Nephron progenitor cell (in vitro differentiated cells): ENCODE measurements at places on chromosomes 12 and 14.
A peak's percentile ranks its signal among the peaks of the same experiment; 100 is the strongest.

GRCh38 chr14:90760591-90761316 lies 55.5 kb downstream of the TTC7B start:
- H3K4me1 ChIP-seq: peaks cover 8% of the 10 kb centered on the region
- peaks cover 31% of the 10 kb centered on the region for H3K36me3 ChIP-seq
- DNase-seq: no peak
- H3K27ac ChIP-seq: no peak overlapping the region
- H3K4me3 ChIP-seq: no peak overlapping the region
- peaks cover 27% of the 10 kb centered on the region for H3K27me3 ChIP-seq

DNA sequence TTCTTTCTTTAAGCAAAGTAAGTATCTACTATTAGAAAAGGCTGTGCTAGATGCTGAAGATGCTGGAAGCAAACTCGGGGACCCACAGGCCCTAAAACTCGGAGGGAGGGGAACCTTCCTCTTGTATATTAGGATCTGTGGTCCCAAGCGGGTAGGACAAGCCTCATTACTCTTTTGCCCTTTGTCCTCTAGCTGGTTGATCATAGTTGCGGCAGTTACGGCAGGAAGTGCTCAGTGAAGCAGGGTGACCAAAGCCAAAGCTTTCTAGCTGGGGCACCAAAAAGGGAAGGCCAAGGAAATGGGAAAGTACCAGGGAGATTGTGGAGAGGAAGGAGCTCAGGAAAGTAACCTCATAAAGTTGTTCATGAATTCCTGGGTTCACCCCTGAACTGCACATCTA lies 76.3 kb downstream of the SCFD1 start:
- H3K4me1 ChIP-seq: peaks cover 18% of the 10 kb centered on the region
- peak overlapping the region; percentile 82 for H3K27ac ChIP-seq
- no peak for DNase-seq
- H3K4me3 ChIP-seq: no peak overlapping the region

GRCh38 chr14:75254901-75255584 lies 23.6 kb upstream of the FOS start:
- no peak for DNase-seq
- H3K4me3 ChIP-seq: peak overlapping the region; percentile 19
- H3K4me1 ChIP-seq: peaks cover 46% of the 10 kb centered on the region
- H3K27ac ChIP-seq: peak overlapping the region; percentile 80
- H3K27me3 ChIP-seq: peaks cover 6% of the 10 kb centered on the region

GRCh38 chr12:125070661-125071390 lies 5.6 kb downstream of the AACS start:
- no peak overlapping the region for H3K27ac ChIP-seq
- DNase-seq: no peak
- no peaks in the 10 kb centered on the region for H3K27me3 ChIP-seq
- peaks cover 36% of the 10 kb centered on the region for H3K4me1 ChIP-seq

GRCh38 chr14:87008965-87009364 lies 984.0 kb downstream of the GALC start:
- no peaks in the 10 kb centered on the region for H3K36me3 ChIP-seq
- H3K27me3 ChIP-seq: no peaks in the 10 kb centered on the region
- no peaks in the 10 kb centered on the region for H3K4me1 ChIP-seq
- no peak overlapping the region for H3K4me3 ChIP-seq
- no peak overlapping the region for H3K27ac ChIP-seq

DNA sequence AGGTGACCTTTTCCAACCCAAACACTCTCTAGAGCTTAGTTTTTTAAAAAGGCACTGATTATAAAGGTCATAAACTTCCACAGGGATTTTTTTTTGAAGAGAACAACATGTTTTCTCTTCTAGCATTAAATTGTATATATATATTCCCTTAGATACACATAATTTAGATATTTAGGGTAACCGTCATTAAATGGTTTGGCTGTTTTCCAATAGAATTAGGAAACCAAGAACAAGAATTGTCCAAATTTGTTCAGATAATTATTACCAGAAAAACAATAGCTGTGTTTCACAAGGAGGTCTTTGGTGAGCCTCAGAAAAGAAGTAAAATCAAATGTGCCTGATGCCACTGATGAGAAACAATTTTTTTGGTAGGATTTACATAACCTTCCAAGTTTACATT lies 26.9 kb downstream of the LMO3 start:
- DNase-seq: no peak
- peaks cover 4% of the 10 kb centered on the region for H3K4me1 ChIP-seq
- no peak overlapping the region for H3K27ac ChIP-seq
- H3K27me3 ChIP-seq: peaks cover 3% of the 10 kb centered on the region

DNA sequence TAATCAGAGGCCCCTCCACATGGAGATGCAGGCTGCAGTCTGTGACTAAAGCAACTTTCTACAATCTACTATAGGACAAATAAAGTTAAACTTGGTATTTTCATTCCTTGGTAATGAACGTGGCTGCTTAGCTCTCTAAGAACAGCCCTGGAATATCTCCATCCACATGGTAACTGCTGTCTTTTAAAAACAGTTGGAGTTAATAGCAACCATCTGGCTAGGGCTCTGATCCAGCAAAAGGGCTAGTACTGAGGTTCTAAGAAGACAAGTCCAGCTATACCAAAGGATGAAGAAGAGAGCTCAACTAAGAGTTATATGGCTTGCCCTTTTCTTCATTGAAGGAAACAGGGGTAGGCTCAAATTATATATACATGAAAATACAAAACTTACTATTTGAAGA lies 920.1 kb downstream of the FLRT2 start:
- H3K4me1 ChIP-seq: no peaks in the 10 kb centered on the region
- DNase-seq: no peak
- no peak overlapping the region for H3K27ac ChIP-seq

GRCh38 chr12:73057428-73057827 lies 785.3 kb downstream of the TRHDE start:
- no peak for DNase-seq
- H3K4me3 ChIP-seq: no peak overlapping the region
- H3K36me3 ChIP-seq: no peaks in the 10 kb centered on the region
- H3K27ac ChIP-seq: no peak overlapping the region

DNA sequence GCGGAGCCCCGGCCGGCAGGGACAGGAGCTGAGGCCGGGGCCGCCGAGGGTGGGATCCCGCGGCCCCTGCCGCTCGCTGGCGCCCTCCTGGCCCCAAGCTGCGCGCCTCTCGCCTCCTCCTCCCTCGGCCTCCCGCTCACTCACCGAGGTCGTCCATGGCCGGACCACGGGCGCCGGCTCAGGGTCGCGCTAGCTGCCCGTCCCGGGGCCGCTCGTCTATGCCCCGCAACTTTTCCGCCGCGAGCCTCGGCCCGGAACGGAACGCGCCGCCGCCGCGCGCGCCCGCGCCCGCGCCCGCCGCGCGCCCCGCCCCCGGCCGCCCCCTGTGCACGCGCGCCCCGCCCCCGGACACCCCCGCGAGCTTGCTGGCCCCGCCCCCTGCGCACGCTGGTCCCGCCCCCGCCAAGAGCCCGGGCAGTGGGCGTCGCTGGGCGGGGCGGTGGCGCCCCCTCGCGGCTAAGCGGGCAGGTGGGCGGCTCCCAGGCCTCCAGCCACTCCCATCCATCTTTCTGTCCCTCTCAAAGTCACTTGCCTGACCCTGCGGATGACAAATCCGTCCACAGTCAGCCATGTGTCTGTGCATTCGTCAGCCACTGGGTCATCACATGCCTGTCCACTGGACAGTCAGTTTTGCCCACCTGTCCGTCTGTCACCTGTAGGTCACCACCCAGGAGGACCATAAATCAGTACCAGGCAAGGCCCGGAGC lies at the start of gene PXN:
Gene PXN, minus strand, starts transcription at position 258 of the 707 bp plus-strand sequence. Its CDS starts 101 bp downstream, at position 157.
- H3K27ac ChIP-seq: no peak within 1 kb of the TSS
- peaks cover 63% of the 10 kb centered on the region for H3K4me1 ChIP-seq
- DNase-seq: peak; percentile 94
- H3K36me3 ChIP-seq: no peaks in the 10 kb centered on the region
- H3K27me3 ChIP-seq: no peaks in the 10 kb centered on the region
- peak within 1 kb of the TSS; percentile 88 for H3K4me3 ChIP-seq

DNA sequence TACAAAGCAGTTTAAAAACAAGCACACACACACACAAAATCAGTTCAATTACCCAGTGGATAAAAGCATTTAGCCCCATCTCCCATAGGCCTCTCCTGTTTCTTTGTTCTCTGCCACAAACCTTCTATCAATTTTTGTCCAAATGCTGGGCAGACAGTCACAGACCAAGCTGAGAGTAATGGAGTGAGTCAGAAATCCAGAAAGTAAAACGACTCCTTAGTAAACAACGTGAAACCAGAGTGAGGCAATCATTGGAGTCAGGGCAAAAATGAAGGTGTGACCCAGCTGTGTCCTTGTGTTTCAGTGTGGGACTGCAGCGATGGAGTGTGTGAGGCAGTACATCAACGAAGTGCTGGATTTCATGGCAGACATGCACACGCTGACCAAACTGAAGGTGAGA lies 102.0 kb downstream of the PRIMA1 start:
- no peak for DNase-seq
- H3K4me1 ChIP-seq: peaks cover 53% of the 10 kb centered on the region
- peak overlapping the region; percentile 40 for H3K27ac ChIP-seq
- no peak overlapping the region for H3K4me3 ChIP-seq
- H3K36me3 ChIP-seq: no peaks in the 10 kb centered on the region

DNA sequence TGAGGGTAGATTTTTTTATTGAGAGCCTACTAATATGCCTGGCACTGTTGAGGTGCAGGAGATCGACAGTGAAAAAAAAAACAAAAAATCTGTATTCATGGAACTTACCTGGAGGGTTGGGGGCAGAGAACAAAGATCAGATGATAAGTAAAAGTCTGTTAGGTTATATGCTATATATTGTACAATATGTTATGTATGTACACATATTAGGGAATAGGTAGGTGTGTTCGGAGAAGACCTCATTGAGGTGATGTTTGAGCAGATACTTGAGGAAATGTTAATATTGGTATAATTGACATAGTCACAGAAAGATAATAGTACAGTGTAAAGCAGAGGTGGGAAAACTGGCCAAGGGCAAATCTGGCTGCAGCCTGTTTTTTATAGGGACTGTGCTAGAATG lies 5.6 kb downstream of the ARF6 start:
- peaks cover 39% of the 10 kb centered on the region for H3K36me3 ChIP-seq
- H3K27me3 ChIP-seq: no peaks in the 10 kb centered on the region
- H3K27ac ChIP-seq: no peak overlapping the region
- DNase-seq: no peak
- no peak overlapping the region for H3K4me3 ChIP-seq

GRCh38 chr14:68079941-68080697 lies 260.5 kb downstream of the RAD51B start:
- peak overlapping the region; percentile 78 for H3K27ac ChIP-seq
- peaks cover 58% of the 10 kb centered on the region for H3K4me1 ChIP-seq
- no peaks in the 10 kb centered on the region for H3K27me3 ChIP-seq
- no peaks in the 10 kb centered on the region for H3K36me3 ChIP-seq
- DNase-seq: no peak
- no peak overlapping the region for H3K4me3 ChIP-seq

GRCh38 chr12:645563-646071 lies 17.6 kb downstream of the NINJ2 start:
- H3K36me3 ChIP-seq: no peaks in the 10 kb centered on the region
- H3K4me3 ChIP-seq: no peak overlapping the region
- H3K4me1 ChIP-seq: peaks cover 36% of the 10 kb centered on the region
- no peak overlapping the region for H3K27ac ChIP-seq
- no peaks in the 10 kb centered on the region for H3K27me3 ChIP-seq

DNA sequence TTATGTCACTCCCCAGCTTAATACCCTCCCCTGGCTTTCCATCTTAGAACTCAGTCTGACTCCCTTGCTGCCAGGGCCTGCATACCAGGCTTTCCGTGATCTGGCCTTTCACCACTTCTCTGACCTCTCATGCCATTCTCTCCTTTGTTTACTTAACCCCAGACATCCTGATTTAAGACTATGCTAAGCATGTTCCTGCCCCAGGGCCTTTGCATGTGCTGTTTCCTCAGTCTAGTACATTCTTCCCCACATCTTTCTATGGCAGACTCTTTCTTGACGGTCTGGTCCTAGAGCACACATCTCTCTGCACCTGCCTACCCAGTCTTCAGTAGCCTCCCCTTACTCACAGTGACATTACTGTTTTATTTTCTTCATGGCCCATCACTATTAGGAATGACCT lies 42.2 kb downstream of the PLXNC1 start:
- peaks cover 4% of the 10 kb centered on the region for H3K36me3 ChIP-seq
- no peaks in the 10 kb centered on the region for H3K4me1 ChIP-seq
- no peak overlapping the region for H3K27ac ChIP-seq
- peaks cover 8% of the 10 kb centered on the region for H3K27me3 ChIP-seq

DNA sequence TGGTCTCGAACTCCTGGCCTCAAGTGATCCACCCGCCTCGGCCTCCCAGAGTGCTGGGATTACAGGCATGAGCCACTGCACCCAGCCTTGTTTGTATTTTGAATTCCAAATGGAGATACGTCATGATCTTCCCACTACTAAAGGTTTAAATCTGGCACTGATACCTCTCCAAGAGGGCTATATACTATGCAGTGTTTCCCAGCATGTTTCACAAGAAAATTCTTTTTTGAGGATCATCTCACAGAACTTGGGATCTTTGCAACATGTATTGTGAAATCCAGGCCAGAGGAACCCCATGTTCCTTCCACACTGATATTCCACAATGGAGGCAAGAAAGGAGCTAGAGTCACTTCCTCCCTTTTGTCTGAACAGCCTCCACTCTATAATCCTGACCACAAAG lies 112.7 kb downstream of the NT5DC3 start:
- no peaks in the 10 kb centered on the region for H3K36me3 ChIP-seq
- DNase-seq: no peak
- H3K27me3 ChIP-seq: peaks cover 3% of the 10 kb centered on the region
- H3K4me3 ChIP-seq: no peak overlapping the region
- H3K4me1 ChIP-seq: no peaks in the 10 kb centered on the region

GRCh38 chr12:56877195-56878009 lies 56.8 kb downstream of the SDR9C7 start:
- no peak overlapping the region for H3K4me3 ChIP-seq
- no peaks in the 10 kb centered on the region for H3K4me1 ChIP-seq
- peaks cover 13% of the 10 kb centered on the region for H3K27me3 ChIP-seq
- H3K27ac ChIP-seq: no peak overlapping the region
- DNase-seq: no peak

- no peak overlapping the region for H3K4me3 ChIP-seq
- peaks cover 5% of the 10 kb centered on the region for H3K36me3 ChIP-seq
- no peak for DNase-seq
- no peak overlapping the region for H3K27ac ChIP-seq
Measured at GRCh38 chr12:104189915-104190555, 25.5 kb upstream of the TXNRD1 start.

DNA sequence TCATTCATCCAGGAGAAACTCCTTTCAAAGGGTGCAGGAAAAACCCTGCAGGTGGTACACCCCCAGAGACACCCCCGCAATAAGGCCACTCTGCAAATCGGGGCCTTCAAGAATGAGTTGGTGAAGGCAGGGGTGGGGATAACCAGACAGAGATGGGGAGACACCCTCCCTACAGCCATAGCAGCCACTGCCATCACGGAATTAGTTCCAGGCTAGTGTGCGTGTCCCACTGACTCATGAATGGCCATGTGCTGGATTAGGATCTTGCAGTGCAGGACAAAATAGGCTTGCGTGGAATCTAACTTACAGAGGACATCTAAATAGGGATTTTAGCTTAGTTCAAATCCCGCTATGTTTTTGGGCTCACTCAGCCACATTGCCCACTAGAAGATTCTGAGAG lies 37.8 kb downstream of the SPRING1 start:
- no peak overlapping the region for H3K4me3 ChIP-seq
- H3K27ac ChIP-seq: no peak overlapping the region
- H3K27me3 ChIP-seq: peaks cover 2% of the 10 kb centered on the region
- H3K36me3 ChIP-seq: no peaks in the 10 kb centered on the region
- H3K4me1 ChIP-seq: peaks cover 51% of the 10 kb centered on the region
